ENCODE measurements at places on chromosomes 7 and 10. TPM values are rescaled to one million over a fixed set of nuclear protein-coding genes. Genes with fewer than 3 reads are reported as not detected.

DNA sequence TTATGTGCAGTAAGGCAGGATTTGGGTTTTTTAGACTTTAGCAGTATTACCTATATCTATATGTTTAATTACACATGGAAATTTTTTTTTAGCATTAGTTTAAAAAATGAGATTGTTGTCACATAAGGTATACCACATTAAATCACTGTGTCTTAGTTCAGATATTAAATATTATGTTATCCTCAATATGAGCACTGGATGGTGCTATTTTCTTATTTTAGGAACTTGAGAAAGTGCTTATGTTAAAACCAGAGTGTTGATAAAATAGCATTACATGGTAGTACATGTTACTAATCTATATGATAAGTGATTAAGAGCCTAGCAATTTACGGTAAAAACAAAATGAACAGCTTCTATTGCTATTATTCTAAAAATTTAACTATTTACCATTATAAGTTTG lies 28.8 kb downstream of the MIOS start:
- DNase-seq: peak; percentile 49

DNA sequence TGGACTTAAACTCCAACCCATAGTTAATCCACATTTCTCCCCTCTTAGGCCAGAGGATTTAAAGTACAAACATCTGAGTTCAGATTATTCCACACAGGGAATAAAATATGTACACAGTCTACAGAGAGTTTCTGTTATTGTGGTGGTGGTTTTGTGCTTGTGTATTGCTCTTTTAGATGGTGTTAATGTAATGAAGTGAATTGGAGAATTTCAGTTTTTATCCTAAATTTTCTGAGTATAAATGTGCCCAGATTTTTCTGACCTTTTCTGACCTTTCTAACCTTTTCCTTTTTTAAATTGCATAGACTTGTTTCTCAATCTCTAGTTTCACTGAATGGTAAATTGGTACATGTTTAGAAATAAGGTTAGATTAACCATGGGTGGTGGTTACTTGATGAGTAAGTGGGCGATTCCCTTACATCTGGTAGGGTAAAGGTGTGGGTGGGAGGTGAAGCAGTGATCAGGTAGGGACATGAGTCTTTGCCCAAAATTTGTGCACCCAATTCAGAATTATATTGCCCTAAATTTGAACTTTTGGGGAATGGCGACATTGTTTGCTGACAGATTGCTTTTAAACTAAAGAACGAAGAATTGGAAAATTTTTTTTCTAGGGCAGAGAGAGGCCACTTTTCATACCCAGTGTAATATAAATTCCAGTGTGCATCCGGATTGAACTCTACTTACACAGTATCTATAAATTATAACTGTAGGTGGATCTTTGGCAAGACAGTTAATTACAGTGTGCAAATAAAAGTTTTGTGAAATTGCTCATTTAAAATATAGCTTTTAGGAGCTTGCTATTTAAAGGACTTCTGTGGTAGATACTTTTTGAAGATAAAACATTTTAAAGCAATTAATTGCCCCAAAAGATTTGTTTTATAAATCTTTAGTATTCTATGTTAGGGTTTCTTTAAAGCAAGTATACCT lies 62.2 kb downstream of the ST7 start:
- DNase-seq: no peak

WNT2 gene
- total RNA-seq: not detected

TMEM176A gene
- 2.3 TPM for total RNA-seq

ETV1 gene
- total RNA-seq: 60.1 TPM

RGS10 gene
- 16.6 TPM for total RNA-seq

- no peak for DNase-seq
Measured at GRCh38 chr7:95905167-95905566, 132.8 kb downstream of the DYNC1I1 start.

DNA sequence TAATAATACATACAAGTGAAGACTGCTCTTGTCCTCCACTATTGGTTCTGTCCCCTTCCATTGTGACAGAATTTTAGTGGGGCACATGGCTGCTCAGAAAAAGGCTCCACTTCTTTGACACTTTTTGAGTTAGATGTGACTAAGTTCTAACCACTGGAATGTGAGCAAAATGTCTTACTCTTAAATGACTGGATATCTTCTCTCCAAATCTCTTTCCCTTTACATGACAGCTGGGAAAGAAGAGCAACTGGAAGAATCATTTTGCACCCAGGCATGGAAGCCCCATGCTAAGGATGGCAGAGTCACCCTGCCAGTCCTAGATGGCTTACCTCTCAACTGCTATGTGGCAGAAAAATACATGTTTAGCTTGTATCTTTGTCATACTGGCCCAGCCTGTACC lies 97.7 kb downstream of the CACNA2D1 start:
- no peak for DNase-seq

STAG3 gene
- 2.4 TPM for total RNA-seq

- DNase-seq: no peak
Measured at GRCh38 chr10:25766213-25766612, 167.8 kb upstream of the MYO3A start.

CC2D2B gene
- not detected for total RNA-seq

PTCD1 gene
- total RNA-seq: 11.8 TPM

DNA sequence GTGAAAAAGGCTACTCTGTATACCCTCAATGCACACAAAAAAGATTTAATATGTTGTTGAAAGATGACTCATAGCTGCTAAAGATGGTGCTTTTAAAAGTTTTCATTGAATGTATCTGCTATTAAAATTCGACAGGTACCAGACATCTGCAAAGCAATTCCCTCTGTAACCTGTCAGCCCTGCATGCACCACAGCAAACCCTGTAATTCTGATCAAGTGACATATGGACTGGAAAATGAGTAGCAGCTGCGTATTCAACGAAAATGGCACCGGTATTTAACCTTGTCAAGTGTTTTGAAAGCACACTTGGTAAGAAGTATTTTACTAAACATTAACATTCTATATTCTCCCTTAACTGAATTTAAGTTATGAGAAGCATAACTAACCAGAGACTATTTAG lies 58.2 kb upstream of the PTPRN2 start:
- DNase-seq: no peak

SEC23IP gene
- 89.9 TPM for total RNA-seq
